ENCODE measurements at places on chromosomes 11 and 22.
A peak's percentile ranks its signal among the peaks of the same experiment; 100 is the strongest.

DNA sequence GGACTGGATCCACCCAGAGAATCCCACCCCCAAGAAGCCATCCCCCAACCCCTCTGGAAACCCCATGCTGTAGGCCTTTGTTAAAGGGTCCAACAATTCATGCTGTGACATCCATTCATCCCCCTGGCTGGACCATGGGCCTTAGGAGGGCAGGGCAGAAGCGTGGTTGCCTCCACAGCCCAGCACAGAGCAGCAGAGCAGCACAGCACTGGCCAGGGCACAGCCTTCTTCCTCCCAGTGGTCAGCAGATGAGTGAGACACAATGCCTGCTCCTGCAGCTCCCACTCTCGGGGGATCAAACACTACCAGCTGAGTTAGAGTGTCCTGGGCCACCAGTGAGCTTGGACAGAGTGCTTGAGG, 84.5 kb upstream of the LINC01488 start:
- DNase-seq = no peak

GRCh38 chr11:13043912-13044628, 35.0 kb downstream of the RASSF10 start:
- DNase-seq = no peak

DNA sequence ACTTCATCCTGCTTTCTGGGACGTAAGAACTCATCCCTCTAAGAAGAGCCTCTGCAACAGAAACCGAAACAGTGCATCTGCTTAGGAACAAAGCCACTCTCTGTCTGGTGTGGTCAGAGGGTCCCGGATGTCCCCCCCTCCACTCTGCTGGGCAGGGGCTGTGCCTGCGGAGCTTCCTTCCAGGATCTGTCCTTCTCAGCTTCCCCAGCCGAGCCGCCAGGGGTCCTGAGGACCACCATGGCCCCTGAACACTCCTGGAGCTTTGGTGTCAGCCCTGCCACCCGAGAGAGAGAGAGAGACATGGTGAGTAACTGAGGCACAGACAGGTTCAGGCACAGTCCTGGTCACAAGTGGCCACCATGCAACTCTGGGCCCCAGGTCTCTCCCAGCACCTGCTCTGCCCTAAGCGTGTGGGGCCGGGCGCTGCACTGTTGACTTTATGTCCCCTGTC, 24.4 kb upstream of the MGAT3 start:
- no peak for DNase-seq

GRCh38 chr22:45399712-45400445, 13.5 kb downstream of the SMC1B start:
- DNase-seq = no peak

DNA sequence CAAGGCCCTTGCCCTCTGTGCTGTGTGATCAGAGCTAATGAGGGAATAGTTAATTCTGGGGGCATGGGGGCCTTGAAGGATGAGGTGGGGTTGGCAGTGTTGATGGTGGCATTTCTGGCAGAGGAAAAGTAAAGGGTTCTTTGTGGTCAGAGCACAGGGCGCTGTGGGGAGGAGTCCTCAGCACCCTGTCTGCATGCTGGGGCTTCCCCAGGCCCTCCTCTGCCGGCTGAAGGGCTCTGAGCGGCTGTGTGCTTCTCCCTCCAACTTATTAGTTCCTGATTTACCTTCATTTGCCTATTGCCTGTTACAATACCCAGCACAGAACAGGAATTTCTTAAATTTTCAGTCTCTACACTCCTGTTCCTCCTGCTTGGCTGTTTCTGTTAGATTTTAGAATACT, 122.8 kb downstream of the HIPK3 start:
- DNase-seq = peak; percentile 33

DNA sequence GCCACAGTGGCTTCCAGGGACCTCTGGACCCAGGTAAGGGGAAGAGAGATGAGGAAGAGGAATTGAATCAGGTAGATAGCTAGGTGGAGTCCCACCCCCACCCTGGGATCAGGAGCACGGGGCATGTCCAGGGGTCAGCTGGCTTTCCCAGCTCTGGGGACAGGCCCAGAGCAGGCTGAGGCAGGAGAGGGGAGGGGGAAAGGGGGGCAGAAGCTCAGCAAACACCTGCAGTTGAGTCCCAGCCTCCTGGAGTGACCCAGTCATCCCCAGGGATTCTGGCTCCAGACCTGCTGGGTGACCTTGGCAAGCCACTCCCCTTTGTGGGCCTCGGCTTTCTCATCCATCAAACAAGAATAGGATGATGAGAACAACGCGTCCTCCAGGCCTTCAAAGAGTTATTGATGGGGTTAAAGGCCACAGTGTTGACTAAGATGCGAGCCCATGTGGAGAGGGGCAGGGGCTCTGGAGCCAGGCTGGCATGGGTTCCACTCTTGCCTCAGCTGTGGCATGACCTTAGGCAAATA, 16.0 kb downstream of the STARD10 start:
- peak; percentile 68 for DNase-seq

- DNase-seq = no peak
Observed at GRCh38 chr11:69598147-69598546, 42.8 kb upstream of the CCND1 start.

DNA sequence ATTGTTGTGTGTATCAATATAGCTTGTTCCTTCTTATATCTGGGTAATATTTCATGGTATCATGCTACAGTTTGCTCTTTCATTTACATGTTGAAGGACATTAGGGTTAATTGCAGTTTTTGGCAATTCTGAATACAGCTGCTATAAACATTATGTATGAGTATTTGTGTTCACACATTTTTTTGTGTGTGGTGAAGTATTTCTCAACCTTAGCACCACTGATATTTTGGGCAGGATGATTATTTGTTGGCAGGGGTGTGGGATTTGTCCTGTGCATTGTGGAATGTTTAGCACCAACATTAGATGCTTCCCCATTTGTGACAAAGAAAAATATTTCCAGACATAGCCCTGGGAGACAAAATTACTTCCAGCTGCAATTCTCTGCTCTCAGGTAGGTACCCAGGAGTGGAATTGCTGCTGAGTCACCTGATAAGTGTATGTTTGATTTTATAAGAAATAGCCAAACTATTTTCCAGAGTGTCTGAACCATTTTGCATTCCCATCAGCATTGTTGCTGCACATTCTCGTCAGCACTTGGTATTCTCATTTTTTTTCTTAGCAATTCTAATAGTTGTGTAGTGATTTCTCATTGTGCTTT, 128.2 kb downstream of the SNX19 start:
- no peak for DNase-seq

- DNase-seq = no peak
Observed at GRCh38 chr11:71986131-71986530, 12.6 kb upstream of the IL18BP start.

DNA sequence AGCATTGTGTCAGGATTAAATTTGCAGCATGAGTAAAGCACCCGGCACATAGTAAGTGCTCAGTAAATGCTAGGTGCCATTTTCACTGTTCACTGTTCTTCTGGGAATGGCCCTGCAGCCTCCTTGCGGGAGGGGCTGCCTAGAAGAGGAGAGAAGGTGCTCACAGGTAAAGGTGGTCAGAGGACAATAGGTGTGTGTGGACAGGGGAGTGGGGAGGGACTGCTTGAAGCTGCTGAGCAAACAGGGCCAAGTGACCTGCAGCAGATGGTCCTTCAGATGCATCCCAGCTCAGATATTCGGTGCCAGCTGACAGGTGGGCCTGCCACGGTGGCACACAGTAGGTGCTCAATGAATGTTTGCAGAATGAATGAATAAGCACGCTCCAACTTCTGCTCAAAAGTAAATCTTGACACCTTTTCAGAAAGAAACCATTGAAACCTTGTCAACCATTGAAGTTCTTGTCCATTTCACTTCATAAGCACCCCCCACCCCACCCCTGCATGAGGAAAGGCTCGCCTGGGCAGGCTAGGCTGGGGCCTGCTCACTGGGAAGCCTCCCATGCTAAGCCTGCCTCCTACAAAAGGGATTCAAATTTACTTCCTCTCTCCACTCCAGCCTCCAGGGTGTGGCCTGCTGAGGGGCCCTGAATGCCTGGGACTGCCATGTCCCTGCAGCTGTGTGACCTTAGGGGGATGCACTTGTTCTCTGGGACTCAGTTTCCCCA, 1.6 kb downstream of the KIAA0930 start:
- DNase-seq = peak; percentile 35

GRCh38 chr11:66720223-66720898, 8.7 kb downstream of the SPTBN2 start:
- DNase-seq = peak; percentile 94

GRCh38 chr22:46358766-46359165, 23.3 kb downstream of the TRMU start:
- DNase-seq = no peak

GRCh38 chr22:37059876-37060449, 8.4 kb downstream of the KCTD17 start:
- no peak for DNase-seq

DNA sequence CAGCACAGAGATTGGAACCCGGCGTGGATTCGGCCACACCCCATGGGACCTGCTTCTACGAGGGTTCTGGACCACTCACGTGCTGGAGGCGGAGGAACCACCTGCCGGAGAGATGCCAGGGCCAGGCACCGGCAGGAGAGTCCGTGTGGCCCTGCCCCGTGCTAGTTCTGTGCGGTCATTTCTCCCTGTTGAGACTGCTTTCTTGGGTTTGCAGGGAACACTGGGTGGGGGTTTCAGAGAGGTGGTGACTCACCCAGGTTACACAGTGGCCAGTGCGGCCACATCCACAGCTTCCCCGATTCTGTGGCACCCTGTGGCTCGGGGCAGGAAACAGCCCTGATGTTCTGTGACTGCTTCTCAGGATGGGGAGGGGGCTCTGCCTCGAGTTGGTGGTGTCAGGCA, 3.6 kb upstream of the PHLDA2 start:
- DNase-seq = no peak

GRCh38 chr11:95360377-95361075, 129.5 kb upstream of the SESN3 start:
- DNase-seq = no peak

DNA sequence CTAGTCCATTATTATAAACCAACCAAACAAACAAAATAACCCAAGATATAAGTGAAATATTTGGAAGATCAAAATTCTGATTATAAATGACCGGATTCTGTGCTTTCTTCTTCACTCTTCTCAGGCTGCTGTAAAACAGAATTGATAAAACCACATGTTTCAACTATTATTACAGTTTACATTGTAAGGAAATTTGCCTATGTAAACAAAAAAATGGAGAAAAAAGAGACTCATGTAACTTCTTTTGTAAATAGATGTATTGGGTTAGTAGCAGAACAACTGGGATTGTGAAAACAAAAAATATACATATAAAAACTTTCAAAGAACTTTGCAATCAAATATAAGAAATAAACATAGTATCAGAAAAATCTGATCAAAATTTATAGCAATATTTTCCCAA, 295.2 kb upstream of the CCDC179 start:
- no peak for DNase-seq

DNA sequence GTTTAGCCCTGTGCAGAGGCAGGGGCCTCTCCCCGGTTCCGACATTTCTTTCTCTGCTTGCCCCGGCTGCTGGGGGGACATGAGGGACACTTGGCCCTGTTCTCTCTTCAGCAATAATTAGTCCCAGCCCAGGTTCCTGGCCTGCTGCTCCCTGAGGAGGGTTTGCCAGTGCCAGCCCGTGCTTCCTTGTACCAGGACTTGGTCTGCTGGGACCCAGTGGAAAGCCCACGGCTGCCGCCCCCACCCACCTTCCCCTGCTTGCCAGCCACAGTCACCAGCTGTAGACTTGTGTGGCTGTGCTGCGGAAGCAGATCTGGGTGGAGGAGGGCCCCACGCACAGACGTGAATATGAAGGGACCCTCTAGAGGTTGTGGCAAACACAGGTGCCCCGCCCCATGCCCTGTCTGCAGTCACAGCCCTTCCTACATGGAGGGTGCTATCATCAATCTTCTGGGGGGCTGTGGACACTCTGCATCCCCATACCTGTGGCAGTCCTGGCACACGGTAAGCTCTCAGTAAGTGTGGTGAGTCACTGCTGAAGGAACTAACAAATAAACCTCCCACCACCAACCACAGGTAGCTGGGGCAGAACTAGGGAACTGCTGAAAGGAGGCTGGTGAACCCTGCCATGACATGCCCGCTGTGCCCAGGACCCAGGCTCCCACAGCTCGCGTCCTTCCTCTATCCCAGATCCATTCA, 949 bp downstream of the TP53AIP1 start:
- no peak for DNase-seq

GRCh38 chr11:95093548-95093947, 3.9 kb downstream of the ENDOD1 start:
- DNase-seq = no peak

DNA sequence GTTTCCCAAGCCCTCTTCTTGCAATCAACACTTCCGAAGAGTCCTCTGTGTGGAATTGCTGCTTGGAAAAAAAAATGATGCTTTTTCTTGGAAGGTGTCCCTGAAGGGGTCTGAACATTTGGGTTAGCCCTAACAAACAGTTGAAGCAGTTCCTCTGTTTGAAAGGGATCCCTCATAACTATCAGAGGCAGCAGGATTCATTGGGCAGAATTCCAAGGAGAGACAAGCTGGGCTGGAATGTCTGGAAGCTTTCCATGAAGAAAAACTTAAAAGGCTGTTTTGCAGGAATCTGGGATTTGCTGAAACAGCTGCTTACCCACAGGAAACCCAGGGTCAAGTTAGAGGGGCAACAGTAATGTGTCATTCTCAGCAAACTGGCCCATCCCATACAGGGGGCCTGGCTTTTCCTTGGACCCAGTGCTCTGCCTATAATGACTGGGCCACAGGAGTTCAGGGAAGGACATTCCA, 3.1 kb downstream of the CSNK2A3 start:
- no peak for DNase-seq

DNA sequence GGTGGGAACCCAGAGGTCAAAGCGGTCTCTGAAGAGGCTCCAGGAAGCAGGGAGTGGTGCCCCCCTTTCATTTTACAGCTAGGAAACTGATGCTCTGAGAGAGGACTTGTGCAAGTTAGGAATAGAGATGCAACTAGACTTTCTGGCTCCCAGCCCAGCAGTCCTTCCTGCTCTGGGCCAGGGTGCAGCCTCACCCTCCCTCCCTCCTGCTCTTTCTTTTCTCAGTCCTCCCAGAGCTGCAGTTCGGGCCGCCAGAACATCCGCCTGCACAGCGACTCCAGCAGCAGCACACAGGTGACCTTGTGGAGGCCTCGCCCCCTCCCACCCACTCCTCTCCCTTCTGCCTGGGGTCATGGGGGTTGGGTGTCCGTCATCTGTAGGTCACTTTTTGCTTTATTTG, 51.5 kb downstream of the LHFPL7 start:
- no peak for DNase-seq

- DNase-seq = no peak
Observed at GRCh38 chr11:112260490-112260889, at the start of gene PLET1. TSS of gene PLET1 (minus strand) at chr11:112260860. CDS start at chr11:112260589, 271 bp downstream.

GRCh38 chr11:59437770-59438169, 1.5 kb downstream of the OR5A1 start:
- DNase-seq = no peak

GRCh38 chr11:119195680-119196079, 10.4 kb downstream of the NHERF4 start:
- DNase-seq = peak; percentile 50

DNA sequence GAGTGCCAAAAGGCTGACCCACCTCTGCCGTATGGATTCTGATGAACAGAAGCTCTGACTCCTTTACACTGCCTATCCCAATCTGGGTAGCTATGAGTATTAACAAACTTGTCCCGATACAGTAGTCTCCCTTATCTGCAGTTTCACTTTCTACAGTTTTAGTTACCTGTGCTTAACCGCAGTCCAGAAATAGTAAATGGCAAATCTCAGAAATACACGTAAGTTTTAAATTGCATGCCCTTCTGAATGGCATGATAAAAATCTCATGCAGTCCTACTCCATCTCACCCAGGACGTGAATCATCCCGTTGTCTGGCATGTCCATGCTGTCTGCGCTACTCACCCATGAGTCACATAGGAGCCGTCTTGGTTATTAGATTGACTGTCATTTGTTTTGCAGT, 68.8 kb downstream of the SNX19 start:
- DNase-seq = no peak

All from NCI-H526 (cell line).